Activated naive CD4-positive, alpha-beta T cell treated with anti-CD3 and anti-CD28 coated beads, Interleukin-2, amount 10 ng/mL, durations not matched to agents 7 days and 5 days (primary cell): ENCODE measurements at places on chromosomes 4 and X.

DNA sequence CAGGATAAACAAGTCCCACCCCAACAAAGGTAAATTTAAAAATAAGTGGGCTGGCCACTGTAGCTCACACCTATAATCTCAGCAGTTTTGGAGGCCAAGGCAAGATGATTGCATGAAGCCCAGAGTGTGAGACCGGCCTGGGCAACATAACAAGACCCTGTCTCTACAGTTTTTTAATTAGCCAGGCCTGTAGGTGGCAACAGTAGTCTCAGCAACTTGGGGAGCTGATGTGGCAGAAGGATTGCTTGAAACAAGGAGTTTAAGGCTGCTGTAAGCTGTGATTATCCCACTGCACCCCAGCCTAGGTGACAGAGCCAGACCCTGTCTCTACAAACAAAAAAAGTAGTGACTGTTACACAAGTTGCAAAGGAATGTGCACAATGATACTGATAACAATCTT lies 74.6 kb upstream of the FAAH2 start:
- DNase-seq, result no peak

- DNase-seq, result no peak
Observed at GRCh38 chrX:12693754-12694153, 97.5 kb upstream of the PRPS2 start.

- no peak for DNase-seq
Observed at GRCh38 chrX:9921407-9921806, 45.8 kb upstream of the CLDN34 start.

DNA sequence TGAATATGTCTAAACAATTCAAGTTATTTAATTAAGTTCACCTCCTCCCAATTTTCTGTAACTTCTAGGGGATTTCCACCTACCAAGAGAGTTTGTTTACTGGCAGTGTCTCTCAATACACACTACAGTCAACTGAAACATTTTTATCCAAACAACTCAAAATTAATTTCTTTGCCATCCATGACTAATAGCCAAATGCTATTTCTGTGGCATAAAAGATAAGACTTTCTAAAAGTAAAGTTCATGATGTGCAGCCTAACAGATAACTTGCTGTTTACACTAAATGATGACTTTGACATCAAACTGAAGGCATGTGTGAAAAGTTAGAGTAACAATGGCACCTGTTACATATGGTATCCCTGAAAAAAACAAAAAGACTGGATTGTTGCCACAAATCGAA lies 7.3 kb downstream of the TAB3 start:
- no peak for DNase-seq

- peak; percentile 45 for DNase-seq
Observed at GRCh38 chr4:13537011-13537831, 7.1 kb downstream of the NKX3-2 start.

- DNase-seq, result no peak
Observed at GRCh38 chr4:101348367-101348827, 1.1 kb upstream of the PPP3CA start.

DNA sequence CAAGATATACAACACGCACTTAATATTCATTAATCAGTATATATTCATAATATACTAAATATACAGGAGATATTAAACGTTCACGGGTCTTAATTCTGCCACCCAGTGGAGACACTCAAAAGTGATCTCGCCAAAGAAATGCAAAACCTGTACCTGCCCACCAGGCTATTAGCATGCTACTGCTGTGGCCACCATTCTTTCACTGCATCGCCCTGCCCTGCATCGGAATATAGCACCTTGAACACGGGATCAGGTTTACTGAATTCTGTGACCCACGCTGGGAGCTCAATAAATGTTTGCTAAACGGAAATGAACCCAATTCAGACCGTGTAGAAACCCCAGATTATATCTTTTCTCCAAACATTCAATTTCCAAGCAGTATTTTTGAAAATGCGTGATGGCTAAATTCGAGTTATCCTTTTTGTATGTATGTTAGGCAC lies 840 bp upstream of the CLCN3 start:
- peak; percentile 61 for DNase-seq

- no peak for DNase-seq
Observed at GRCh38 chr4:147941373-147941772, 209.5 kb downstream of the ARHGAP10 start.

DNA sequence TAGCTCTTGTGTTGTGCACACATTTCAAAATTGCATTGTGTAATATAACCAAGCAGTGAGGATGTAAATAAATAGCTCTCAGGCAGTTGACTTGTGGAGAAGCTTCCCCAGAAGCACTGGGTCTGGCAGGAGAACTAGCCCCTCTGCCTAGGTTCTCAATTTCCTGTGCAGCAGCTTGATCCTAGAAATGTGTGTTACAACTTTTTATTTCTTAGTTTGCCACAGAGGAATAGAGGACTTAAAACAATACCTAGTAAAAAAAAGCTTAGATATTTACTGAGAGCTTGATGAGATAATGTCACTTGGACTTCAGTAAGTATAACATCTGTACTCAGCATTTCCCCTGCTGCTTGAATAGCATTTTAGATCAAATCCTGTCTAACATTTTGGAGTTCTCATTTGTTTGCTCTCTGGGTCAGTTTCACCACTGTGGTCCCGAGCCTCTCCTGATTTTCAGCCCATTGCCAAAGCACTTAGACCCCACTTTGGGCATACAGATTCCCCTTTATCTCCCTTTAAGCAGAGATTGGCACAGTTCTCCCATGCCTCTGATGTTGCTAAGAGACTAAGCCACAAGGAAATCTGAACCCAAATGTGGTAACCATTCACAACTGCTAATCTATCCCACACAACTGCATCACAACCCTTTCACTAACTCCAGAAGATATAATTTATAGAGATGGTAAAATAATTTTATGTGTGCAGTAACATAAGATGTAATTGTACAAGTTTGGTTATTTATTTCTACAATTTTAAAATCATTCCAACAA lies 98.2 kb upstream of the NRK start:
- DNase-seq, result no peak

DNA sequence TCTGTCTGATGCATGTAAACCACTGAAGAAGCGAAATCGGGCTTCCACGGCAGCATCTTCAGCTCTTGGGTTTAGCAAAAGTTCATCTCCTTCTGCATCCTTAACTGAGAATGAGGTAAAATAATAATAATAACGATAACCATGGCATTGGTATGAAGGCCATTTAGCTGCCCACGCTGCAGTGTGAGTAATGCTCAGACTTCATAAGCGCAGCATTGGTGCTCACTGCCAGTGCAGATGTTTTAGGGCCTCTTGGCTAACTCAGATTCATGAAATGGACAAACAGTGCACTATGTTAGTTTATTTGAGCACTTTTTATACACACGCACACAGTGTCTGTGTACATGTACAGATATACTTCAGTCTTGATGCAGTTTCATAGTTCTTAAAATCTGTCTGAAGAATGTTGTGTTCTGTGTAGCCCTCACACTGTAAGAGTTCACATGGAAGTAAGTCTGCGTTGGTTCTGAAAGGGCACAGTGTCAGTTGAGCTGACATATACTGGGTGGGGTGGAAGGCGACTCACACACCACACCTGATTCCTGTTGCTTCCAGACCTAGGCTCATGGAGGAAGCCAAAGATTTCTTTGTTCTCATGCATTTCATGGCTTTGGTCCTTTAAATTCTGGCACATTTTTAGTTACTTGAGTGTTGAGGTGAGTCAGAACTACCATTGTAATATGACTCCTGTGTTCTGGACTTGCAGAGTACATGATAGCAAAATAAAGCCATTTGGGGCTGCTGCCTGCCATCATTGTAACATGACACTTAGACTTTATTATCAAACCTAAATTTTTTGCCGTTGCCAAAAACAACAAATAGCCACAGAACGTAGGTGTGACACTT lies 68.7 kb downstream of the NSD2 start:
- DNase-seq, result no peak

GRCh38 chr4:149160370-149160769 lies 655.3 kb downstream of the IQCM start:
- DNase-seq, result no peak

- no peak for DNase-seq
Observed at GRCh38 chr4:89716893-89717292, 120.1 kb downstream of the SNCA start.

- no peak for DNase-seq
Observed at GRCh38 chrX:72295745-72296144, 10.0 kb downstream of the CITED1 start.

DNA sequence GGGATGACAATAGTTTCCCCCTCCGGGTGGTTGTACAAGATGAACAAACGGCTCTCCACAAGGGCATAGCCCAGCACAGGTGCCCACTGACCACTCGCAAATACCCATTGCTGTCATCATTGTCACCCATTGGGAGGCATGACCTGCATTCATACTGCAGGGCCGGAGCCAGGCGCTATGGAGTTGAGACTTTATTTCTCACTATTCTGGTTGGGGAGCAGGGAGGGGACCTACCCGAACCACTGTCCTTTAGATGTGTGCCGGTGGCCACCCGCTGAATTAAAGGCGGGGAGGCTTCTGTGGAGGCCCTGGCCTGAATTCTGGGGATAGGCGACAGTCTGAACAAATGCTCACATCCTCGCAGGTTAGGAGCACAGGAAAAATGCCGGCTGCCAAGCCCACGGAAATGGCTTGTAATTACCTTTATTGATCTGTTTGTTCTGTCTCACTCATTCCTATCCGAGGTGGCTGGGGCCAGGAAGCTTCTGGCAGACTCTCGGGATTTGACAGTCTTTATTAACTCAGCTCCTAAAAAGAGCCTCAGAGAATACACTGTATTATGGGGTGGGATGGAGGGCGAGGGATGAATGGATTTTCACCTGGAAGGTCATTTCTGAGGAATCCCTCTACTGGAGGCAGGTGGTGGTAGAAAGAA lies 125.1 kb upstream of the PSAPL1 start:
- DNase-seq, result no peak

DNA sequence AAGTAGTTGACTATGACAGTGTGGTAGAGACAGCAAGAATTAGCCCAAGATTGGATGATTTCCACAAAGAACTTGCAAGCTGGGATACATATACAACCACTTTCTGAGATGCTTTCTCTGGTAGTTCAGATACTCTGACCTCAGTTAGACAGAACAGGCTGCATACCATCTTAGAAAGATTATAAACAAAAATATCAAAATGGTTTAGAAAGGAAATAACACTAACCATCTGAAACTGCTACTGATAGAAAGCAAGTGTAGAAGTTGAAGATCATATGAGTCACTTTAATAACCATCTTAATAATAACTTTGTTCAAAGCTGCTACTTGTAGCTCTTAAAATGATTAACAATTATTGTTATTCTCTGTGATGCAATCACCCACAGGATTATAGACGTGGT lies 255.4 kb upstream of the TTC29 start:
- DNase-seq, result no peak

- no peak for DNase-seq
Observed at GRCh38 chr4:180828455-180829018, 1414.7 kb upstream of the TENM3 start.

GRCh38 chr4:58061967-58062366 lies 951.8 kb upstream of the IGFBP7 start:
- DNase-seq, result no peak

GRCh38 chr4:42789041-42789567 lies 103.4 kb upstream of the GRXCR1 start:
- no peak for DNase-seq

DNA sequence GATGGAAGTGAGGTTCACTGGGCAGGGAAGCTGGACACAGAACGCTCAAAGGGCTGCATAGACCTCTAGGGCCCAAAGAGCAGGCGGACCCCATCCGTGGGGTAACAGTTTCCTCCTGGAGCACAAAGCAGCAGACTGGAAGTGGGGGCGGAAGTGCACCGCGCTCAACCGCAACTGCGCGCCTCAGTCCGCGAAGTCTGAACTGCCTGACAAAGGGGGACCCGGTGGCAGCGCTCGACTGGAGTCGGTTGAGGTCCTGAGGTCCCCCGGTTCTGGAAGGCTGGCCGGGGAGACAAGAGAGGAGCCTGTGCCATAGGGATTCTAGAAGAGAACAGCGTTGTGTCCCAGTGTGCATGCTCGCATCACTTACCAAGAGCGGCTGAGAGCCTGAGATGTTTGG lies 58.5 kb downstream of the ALPK1 start:
- DNase-seq, result no peak

- DNase-seq, result no peak
Observed at GRCh38 chr4:5969336-5969735, 48.9 kb downstream of the C4orf50 start.

GRCh38 chr4:3483471-3483921 lies 20.4 kb downstream of the DOK7 start:
- DNase-seq, result no peak

DNA sequence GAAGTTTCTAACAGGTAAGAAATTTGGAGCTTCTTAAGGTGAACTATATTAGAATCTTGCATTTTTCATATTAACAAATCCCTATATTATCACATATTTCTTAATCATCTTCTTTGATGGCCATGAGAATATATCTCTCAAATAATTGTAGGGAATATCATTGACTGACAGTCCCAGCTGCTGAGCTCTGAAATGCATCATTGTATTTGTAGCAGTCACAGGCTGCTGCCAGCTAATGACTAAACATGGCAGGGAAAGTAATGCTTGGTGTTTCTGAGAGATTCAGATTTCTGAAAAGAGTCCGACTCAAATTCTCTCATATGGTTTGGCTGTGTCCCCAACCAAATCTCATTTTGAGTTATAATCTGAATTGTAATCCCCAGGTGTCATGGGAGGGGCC lies 171.9 kb downstream of the TRAM1L1 start:
- no peak for DNase-seq

DNA sequence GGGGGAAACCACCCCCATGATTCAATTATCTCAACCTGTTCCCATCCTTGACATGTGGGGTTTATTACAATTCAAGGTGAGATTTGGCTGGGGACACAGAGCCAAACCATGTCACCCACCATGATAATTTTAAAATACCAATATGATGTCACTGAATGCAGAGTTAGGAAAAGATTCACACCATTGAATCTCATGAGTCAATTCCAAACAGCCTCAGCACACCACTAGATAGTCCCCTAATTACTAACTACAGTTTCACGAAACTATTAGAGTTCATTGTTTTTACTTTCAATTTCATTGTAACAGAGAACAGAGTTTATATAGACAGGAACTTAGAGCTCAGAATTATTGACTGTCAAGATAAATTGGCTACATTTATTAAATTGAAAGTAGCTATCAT lies 410.2 kb downstream of the FAM47A start:
- no peak for DNase-seq

GRCh38 chr4:182925298-182925757 lies 8.1 kb upstream of the DCTD start:
- peak; percentile 73 for DNase-seq

- no peak for DNase-seq
Observed at GRCh38 chr4:34432706-34433105, 1811.6 kb downstream of the ARAP2 start.

GRCh38 chr4:13246107-13246506 lies 238.0 kb downstream of the RAB28 start:
- no peak for DNase-seq
